IPS-NIHi11 (cell line): ENCODE measurements at places on chromosomes 4 and X.
A peak's percentile ranks its signal among the peaks of the same experiment; 100 is the strongest.

DNA sequence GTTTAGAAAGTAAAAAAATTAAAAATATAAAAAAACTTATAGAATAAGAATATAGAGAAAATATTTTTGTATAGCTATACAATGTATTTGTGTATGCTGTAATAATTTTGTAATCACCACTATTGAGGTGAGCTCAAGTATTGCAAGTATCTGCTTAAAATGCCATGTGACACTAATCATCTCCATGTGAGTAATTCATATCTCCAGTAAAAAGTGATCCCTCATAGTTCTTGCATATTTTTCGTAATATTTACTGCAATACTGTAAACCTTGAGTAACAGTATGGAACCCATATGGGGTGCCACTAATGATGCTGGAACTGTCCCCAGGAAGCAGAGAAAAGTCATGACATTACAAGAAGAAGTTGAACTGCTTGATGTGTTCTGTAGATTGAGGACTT is 43.2 kb upstream of the HUWE1 start:
- DNase-seq: no peak

DNA sequence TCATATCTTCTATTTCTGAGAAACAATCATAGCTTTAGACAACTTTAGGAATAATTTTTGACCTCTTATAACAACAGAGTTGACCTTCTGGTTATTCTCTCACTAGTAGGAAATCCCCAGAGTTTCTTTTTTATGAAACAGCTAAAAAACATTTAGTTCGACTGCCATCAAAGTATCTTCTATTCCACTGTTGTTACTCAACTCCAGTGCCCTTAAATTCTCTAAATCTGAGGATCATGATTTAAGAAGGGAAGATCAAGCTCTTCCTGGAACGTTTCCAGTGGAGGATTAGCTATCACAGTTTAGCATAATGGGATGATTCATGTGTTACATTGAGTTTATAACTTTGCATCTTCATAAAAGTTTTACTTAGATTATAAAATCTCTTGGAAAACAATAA is 134.9 kb upstream of the VEGFC start:
- no peak for DNase-seq

- no peak for DNase-seq
Observed at GRCh38 chr4:40553995-40554394, 75.7 kb downstream of the RBM47 start.

DNA sequence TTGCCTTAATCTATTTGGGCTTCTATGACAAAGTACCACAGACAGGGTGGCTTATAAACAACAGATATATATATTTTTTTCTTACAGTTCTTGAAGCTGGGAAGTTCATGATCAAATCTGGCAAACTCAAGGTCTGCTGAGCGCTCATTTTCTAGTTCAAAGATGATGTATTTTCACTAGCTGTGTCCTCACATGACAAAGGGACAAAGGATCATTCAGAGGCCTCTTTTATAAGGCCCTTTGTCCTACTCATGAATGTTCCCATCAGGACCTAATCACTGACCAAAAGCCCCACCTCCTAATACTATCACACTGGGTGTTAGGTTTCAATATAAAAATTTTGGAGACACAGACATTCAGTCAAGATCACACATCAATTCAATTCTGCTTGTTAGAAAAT is 2025.2 kb downstream of the PCDH7 start:
- no peak for DNase-seq

DNA sequence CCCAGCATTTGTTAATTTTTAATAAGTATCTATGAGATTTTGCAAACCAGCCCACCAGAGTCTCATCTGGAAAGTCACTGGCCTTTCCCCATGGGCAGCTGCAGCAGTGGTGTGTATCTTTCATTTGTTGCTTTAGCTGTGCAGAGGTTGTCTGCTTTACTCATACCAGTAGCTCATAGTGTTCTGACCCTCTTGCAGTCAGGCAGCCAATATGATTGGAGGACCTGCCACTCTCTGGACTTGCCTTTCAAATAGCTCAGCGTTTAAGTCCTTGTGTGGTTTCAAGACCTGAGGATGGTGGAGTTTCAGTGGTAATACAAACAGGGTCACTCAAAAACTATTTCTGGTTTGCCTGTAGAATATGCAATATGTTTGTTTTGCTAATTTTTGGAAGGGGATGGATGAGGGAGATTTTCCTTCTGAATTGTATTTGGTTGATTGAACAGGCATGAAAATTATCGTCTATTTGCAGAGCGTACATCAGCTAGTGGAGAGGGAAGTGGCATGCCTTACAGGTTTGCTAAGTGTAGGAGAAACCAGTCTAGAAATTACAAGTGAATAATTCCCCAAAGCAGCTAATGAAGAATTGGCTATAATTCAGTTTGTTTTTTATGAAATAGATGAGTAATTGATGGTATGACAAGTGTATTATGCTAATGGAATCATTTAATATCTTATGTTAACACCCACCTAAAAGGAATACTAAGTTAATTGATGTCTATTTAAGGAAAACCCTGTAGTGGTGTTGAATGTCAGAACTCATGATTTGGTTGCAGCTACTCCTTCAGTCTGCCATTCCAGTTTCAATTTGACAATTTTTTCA is 8.9 kb downstream of the POLA1 start:
- DNase-seq: no peak

- no peak for DNase-seq
Observed at GRCh38 chrX:74585766-74586165, 28.7 kb downstream of the RLIM start.

DNA sequence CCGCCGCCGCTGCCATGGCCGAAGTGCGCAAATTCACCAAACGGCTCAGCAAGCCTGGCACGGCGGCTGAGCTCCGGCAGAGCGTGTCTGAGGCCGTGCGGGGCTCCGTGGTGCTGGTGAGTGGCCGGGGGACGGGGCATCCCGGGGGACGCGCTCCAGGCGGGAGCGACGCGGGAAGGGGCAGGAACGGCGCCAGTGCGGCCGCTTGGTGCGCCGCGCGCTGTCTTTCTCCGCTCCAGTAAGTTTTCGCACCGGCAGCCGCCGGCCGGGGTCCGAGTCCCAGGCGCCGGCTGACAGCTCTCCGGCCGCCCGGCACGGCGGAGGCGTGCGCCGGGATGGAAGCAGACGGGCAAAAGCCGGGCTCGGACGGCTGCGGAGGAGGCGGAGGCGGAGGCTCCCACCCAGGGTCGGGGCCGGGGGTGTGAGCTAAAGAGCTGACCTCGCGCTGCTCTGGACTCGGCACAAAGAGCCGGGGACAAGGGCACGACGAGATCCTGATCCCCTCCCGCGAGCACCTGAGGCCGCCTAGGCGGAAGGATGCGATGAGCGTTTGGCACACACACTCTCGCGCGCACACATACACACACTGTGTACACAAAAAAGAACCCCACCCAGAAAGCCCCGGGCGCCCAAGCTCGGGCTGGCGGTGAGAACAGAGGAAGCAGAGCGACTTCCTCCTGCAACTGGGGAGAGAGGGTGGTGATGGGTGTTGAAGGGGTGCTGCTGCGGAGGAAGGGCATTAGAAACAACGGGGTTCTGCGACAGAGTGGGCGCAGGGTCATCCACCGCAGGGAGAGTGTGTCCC is 545 bp downstream of the DOCK11 start:
- DNase-seq: peak; percentile 25

DNA sequence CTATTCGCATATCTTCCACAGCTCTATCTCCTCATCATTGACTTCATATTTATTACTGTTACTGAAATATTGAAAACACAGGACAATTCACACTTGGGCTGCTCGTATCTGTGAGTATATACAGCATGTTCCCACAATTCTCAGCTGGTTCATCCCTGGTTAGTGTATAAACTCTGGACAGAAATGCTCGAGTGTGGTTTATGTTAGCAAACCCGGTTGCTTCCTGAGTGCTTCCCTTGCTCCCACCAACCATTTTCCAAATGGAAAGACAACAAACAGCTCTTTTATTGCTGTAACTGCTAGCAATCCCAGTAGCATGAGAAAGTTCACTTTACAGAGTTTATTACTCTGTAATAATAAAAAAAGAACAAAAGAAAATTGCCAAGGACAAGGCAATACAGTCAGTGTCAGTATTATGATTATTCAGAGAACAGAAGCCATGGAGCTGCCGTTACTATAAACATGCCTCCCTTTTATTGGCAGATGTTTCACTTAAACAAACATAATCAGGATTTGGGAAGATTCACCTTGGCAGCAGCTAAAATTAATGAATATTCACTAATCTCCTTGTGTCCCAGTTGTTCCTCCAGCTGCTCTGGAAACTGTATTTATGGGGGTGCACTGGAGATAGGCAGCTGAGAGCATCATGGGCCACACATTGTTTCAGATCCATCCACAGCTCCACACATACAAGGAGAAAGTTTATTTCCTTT is 134.1 kb upstream of the GUCY1A1 start:
- no peak for DNase-seq

GRCh38 chrX:108165383-108166111 is 74.0 kb downstream of the ATG4A start:
- peak; percentile 47 for DNase-seq

DNA sequence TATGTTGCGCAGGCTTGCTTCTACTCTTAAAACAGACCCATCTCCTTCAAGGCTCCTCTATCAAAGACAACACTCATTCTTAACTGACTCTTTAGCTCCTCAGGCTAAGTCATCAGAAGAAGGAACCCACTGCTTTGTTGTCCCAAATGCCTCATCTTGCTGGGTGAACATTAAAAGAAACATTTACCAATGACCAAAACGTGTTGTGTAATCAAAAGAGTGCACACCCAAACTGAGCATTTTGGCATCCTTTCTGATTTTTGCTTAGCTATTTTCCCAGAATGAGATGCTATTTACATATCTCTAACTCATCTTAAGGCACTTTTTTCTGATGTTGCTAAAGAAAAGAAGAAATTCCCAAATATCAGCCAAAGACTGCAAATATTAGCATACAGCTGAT is 131.7 kb upstream of the VCX3A start:
- no peak for DNase-seq

GRCh38 chrX:124518885-124519284 is 172.5 kb downstream of the SH2D1A start:
- no peak for DNase-seq

DNA sequence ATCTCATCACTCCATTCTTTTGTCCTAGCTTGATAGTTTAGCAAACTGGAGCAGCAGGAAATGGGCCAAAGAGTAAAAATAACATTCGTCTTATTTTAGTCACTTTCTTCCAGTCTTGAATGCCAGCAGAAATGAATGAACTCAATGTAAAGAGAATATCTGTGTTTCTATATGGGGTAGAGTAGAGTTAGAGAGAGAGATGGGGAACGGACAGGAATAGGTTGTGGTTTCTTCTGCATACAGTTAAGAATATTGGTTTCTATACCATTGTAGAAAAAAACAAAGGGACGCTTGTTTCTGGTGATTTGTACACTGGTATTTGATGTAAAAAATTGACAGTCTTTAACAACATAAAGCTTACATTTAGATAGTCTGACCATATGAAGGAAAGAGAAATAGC is 8.9 kb downstream of the GPR174 start:
- no peak for DNase-seq

DNA sequence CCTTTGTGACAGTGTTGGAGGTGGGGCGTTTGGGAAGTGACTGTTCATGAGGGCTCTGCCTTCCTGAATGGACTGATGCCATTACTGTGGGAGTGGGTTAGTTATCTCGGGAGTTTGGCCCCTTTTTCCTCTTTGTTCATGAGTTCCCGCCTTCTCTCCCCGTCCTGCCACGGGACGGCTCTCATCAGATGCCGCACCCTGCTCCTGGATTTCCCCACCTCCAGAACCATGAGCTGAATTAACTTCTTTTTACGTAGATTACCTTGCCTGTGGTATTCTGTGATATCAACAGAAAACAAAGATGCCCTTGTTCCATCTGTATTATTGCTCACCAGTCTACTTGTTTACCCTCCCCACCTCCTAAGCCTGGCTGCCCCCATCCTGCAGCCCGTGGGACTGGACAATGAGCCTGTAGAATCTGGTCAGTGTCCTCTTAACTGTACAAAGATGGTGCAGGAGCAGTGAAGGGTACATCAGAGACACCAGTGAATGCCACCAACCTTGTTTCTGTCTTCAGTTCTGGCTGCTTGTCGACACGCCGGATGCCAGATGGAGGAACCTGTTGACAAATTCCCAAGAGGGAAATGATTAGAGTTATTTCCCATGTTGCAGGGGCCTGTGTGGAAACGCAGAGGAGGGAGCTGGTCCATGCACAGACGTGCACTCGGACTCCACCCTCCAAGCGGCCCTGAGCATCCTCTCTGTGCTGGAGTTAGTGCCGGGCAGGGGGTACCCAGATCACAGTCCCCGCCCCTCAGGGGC is 104.7 kb downstream of the ABLIM2 start:
- DNase-seq: no peak

DNA sequence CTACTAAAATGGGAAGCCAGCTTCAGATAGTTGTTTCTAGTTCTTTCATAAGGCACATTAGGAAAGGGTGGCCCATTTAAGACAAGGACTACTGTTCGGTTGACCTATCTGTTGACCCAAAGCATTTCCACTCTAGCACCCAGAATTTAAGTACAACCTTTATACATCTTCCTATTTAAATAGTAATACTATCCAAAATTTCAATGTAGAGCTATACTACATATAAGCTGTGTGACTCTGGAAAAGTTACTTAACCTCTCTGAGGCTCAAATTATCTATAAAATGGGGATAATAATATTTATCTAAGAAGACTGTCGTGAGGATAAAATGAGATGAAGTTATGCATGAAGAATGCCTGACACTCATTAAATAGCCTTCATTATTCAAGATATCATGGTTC is 82.0 kb upstream of the TMEM164 start:
- no peak for DNase-seq

DNA sequence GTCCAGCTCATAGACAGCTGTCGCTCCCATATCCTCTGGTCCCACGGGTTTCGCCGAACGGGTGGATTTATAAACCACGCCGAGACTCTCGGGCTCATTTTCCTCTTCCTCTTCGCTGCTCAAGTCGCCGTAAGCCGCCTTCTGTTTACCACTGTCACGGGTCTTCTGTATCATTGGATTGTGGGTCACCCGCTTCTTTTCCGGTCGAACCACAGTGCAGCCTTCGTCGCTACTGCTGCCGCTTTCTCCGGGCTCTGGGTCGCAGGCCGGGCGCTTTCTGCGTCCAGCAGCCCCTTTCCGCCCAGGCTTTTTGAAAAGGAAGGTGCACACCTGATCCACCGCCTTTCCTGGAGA is 311 bp downstream of the RNF113A start:
- DNase-seq: no peak

DNA sequence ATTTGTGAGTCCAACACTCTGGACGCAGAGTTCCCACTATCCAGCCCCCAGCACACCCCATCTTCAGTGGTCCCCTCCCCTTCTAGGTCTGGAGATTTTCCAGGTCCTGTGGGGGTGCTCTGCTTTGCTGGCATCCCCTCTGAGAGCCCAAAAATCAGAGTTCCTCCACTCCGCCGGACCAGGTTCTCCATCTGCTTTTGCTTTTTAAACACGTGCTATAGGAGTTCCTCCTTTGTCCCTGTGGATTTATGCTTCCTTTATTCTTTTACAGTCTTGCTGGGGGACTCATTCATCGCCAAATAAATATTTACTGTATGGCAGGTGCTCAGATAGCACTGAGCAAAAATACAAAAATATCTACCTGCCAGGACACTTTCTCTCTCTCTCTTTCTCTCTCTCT is 324.7 kb downstream of the STK32B start:
- DNase-seq: no peak
